ENCODE measurements at places on chromosomes 4 and X. TPM values are rescaled to one million over a fixed set of nuclear protein-coding genes. Genes with fewer than 3 reads are reported as not detected.

DNA sequence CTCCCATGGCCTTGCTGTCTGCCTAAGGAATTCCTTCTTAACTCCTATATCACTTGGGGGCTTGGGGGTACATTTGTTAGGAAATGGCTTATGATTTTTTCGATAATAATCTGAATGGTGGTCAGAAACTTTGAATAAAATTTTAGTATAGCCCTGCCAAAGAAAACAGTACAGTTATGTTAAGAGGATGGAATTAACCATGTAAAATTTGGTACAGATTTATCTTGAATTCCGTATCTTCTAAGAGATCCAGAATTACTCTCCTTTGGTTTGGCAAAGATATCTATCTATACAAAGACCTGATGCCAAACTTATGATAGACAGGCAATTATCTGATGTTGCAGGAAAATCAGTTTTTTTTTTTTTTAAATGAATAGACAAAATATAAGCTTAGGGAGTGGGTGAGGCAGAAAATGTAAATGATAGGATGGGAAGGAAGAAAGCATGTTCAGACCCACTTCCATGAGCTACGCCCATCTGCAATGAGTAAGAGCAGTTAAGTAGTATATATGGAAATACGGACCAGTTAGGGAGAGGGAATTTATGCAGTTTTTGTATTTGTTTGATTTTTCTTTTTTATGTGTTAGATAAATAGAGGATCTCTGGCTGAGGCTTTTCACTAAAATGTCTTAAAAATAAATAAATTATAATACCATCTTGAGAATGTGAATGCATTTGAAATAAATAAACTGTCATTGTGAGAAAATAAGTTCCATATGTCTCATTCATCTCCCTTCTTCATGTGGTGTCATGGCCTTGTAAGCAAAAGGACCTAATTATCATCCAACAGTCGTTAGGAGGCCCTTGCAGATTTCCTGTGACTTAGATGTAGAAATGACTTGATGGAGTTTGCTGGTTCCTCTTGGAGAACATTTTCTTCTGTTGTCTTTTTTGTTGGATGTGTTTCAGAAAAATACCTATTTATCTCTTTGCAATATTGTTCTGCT, 389.6 kb downstream of the ARHGAP24 start:
- DNase-seq = no peak

The HTR2C gene
- not detected for total RNA-seq

GRCh38 chr4:150982557-150983233, 32.4 kb downstream of the LRBA start:
- no peak for DNase-seq

DNA sequence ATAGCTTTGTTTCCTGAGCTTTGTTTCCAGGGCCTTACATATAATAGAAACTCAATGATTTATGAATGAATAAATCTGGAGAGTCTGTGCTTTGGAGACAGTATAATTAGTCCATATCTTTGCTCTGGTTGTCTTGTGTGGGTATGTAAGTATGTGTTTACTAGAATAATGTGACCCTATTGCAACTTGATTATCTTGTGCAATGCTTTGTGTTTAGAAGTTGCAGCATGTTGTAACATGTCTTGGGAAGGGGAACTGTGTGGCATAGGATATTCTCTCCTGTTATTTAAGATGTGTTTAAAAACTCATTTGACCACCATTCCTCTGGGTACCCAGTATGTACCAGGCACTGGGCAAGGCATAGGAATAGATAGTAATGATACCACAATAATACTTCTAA, 6.1 kb downstream of the SPATA18 start:
- no peak for DNase-seq

The MAML3 gene
- 14.9 TPM for total RNA-seq

DNA sequence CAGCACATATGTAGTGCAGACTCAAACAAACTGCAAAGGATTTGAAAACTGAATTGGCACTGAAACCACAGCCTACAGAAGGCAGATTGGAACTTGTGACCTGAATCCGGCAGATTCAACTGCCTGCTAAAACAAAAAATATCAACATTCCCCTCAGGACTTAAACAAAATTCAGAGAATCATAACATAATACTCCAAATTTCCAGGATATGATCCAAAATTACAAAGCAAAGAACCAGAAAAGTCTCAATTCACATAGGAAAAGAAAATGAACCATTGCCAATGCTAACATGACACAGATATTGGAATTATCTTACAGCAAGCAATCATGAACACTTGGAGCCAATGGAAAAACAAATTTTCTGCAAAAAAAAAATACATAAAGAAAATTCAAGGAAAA, 250.4 kb downstream of the PRDM5 start:
- no peak for DNase-seq

GRCh38 chrX:31168551-31168950, 96.7 kb upstream of the FTHL17 start:
- no peak for DNase-seq

All from spleen (tissue), 13 donors.